CD4-positive, alpha-beta T cell (primary cell): ENCODE measurements at places on chromosomes 2 and 18. TPM values are rescaled to one million over a fixed set of nuclear protein-coding genes. Genes with fewer than 3 reads are reported as not detected.

DNA sequence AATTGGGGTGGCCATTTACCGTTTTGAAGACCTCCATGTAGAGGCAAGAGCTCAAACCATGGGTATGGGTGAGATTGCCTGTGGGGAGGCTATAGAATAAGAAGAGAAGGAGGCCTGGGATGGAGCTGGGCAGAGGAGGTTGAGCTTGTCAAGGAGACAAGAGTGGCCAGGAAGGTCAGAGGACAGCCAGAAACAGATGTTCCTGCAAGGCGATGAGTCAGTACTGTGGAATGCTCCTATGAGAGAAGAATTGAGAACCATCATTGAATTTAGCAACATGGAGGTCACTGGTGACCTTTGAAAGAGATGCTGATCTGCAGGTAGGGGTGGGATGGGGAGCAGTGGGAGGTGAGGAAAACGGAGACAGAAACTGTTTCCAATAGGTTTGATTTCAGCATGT, 3.5 kb downstream of the ACSL3 start:
- no peak for DNase-seq

GRCh38 chr2:147294825-147295392, 549.9 kb upstream of the ACVR2A start:
- DNase-seq, result no peak

GRCh38 chr2:112782234-112782799, 2.0 kb downstream of the IL1A start:
- DNase-seq, result no peak

- no peak for DNase-seq
Measured at GRCh38 chr2:213545964-213546475, 261.8 kb downstream of the SPAG16 start.

GRCh38 chr2:147482916-147483669, 361.7 kb upstream of the ACVR2A start:
- DNase-seq, result no peak

- no peak for DNase-seq
Measured at GRCh38 chr2:224910574-224910925, 131.7 kb downstream of the DOCK10 start.

DNA sequence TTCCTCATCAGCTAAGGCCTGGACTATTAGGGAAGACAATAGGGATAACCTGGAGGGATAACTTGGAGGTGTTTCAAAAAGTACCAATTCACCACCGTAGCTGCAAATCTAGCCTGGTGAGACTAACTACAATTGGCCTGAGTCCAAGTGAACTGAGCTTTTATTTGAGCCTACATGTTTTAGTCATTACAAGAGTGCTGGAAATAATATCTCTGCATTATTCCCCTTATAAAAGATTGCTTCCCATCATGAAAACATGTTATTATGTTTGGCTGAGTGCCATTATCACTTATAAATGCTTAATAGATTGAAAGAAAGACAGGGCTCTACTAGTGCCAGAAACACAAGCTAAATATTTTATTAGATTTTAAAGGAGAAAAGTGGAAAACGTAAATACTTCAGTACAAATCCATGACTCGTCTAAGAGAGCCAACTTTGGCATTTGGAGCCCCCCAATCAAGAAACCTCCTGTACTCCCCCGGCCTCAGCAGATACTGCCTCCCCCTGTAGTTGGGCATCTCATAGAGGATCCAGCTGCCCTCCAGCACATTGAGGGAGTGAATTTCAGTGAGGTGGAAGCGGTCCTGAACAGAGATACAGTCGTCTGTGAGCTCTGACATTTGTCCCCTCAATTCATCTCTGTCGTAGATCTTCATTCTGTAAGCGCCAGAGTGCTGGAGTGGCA, 3.6 kb downstream of the CRYGB start:
- no peak for DNase-seq

- no peak for DNase-seq
Measured at GRCh38 chr2:29113027-29113686, 2.1 kb upstream of the CLIP4 start.

Gene MEIS1
- not detected for total RNA-seq

Gene CAVIN2
- 0.16 TPM for total RNA-seq

Gene MEP1B
- not detected for total RNA-seq

Gene STARD6
- not detected for total RNA-seq

Gene IL37
- not detected for total RNA-seq

Gene FAP
- total RNA-seq, result not detected
